ENCODE measurements at places on chromosomes 5 and 9.

DNA sequence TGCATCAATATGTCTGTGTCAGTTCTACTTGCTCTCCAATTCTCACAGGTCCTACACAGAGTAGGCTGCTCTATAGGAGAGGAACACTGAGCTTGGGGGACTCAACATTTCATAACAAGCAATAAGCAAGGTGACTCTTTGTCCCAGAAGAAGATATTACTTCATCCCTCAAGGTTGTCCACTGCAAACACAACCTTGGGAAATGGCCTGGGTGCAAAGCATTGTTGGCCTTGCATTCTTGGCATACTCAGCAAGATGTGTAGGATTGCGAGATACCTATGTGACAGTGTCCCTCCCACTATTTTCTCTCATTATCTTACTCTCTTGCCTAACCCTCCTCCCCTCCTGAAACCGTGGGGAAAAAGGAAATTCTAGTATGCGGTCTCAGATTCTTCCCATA, 169.8 kb upstream of the FREM1 start:
- DNase-seq: no peak

GRCh38 chr5:123450640-123451039, 27.4 kb upstream of the CEP120 start:
- DNase-seq: no peak

DNA sequence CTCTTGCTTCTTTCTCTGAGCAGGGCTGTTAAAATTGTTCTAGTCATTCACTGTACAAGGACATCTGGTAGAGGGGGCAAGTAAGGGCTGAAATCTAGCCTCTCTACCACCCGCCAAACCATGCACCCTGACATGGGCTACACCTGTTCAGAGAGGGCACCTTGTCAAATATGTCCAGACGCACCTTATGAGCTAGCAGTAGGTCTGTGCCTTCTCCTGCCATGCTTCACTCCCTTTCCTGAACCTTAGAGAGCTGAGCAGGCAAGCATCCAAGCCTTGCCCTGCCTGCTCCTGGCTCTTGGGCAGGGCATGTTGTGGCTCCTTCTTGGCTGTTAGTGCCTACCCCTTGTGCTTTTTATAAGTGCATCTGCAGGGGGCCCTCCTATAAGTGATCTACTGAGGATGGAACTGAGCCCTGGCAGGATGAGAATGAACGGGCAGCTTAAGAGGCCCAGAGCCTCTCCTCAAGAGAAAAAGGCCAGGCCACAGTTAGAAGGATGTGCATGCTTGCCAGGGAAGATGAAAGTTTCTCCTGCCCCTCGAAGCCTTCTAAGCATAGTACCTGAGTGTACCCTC, 3.8 kb upstream of the NEUROG1 start:
- DNase-seq: no peak

- DNase-seq: no peak
Measured at GRCh38 chr5:64050296-64050695, 88.1 kb upstream of the HTR1A start.

DNA sequence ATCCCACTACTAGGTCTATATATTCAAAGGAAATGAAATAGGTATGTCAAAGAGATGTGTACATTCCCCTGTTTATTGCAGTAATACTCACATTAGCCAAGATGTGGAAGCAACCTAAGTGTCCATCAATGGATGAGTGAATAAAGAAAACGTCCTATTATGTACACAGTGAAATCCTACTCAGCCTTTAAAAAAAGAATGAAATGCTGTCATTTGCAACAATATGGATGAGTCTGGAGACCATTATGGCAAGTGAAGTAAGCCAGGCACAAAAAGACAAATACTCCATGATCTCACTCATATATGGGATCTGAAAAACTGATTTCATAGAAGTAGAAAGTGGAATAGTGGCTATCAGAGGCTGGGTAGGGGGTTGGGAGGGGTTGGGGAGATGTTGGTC, 909.1 kb upstream of the DMAC1 start:
- DNase-seq: no peak

DNA sequence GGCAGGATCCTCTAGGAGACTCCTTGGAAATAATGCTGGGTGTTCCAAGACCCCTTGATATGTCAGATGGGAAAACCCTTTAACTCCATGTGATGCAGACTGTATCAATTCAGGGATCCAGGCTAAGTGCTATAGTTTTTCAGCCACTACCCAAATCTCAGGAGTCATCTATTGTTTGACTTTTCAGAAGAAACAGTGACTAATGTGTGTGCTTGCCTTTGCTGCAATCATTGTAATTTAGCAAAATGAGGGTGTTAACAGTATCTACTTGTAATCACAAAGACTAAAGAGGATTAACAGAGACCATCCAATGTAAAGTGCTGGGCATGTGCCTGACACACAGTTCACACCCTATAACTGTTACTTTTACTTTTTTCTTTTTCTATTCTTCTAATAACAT, 309.6 kb upstream of the RFX3 start:
- DNase-seq: no peak

DNA sequence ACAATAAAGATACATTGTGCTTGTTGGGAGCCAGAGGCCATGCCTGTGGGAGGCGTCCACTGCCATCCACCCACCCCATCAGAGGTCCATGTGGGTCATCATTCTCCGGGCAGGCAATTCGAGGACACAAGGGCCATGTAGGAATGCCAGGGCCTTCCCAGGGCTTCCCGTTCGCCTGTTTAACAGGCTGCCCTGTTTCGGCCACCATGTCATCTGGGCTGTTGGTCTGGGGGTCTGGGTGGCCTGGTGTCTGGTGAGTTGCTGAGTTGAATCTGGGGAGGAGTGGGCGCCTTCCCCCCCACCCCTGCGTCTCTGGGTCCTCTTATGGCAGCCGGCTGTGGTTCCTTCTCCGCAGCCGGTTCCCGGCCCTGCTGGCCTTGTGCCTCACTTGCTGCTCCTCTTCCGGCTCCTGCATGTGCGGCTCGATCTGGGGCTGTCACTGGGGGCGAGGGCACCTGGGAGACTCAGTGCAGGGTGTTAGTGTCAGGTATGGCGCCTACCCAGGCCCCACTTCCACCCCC, 117.4 kb downstream of the WNK2 start:
- DNase-seq: no peak

Measured in activated CD4-positive, CD25-positive, alpha-beta regulatory T cell treated with anti-CD3 and anti-CD28 coated beads, Interleukin-2, amount 50 U/mL, for 16 hours (primary cell).